Natural killer cell treated with Interleukin-12 subunit alpha and Interleukin-12 subunit beta and Interleukin-15 and Interleukin-18, amount 100 ng/mL, for 72 hours (primary cell): ENCODE measurements at places on chromosomes 5 and 9. TPM values are rescaled to one million over a fixed set of nuclear protein-coding genes. Genes with fewer than 3 reads are reported as not detected.

Gene TMEM171
- 0.62 TPM for total RNA-seq

Gene TRIM36
- total RNA-seq = 0.33 TPM

- no peak for DNase-seq
- H3K4me3 ChIP-seq = no peak overlapping the region
- no peak overlapping the region for H3K27ac ChIP-seq
- H3K27me3 ChIP-seq = peaks cover 8% of the 10 kb centered on the region
These were observed 52.9 kb downstream of the BARX1 start for GRCh38 chr9:93902051-93902779.

DNA sequence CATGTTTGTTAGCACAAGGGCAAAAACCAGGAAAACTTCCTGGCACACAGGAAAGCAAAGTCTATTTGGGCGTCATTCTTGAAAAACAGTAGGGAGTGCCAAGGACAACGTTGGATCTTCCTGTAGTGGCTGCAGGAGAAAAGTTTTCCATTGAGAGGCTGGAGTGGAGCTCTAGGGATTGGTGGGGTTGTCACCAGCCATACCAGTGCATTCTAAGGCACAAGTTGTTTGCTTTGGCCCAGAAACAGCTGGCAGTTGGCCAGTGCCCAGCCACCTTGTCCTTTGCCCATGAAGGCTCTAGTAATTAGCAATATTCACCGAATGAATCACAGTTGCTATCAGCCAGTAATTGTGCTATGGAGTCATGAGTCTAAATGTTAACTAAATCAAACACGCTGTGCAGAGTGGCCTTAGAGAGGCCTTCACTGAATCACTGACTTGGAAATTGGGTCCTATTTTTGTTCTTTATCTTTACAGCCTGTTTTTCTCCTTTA, 26.4 kb downstream of the TNFSF15 start:
- H3K27me3 ChIP-seq = peaks cover 12% of the 10 kb centered on the region
- H3K4me3 ChIP-seq = no peak overlapping the region
- H3K4me1 ChIP-seq = no peaks in the 10 kb centered on the region

GRCh38 chr5:3393920-3394597, 201.6 kb upstream of the IRX1 start:
- H3K36me3 ChIP-seq = peaks cover under 1% of the 10 kb centered on the region
- no peaks in the 10 kb centered on the region for H3K27me3 ChIP-seq
- H3K27ac ChIP-seq = no peak overlapping the region
- no peak for DNase-seq
- H3K4me1 ChIP-seq = no peaks in the 10 kb centered on the region

GRCh38 chr9:135787776-135788575, 86.0 kb downstream of the KCNT1 start:
- no peaks in the 10 kb centered on the region for H3K36me3 ChIP-seq
- H3K4me3 ChIP-seq = no peak overlapping the region
- no peak overlapping the region for H3K27ac ChIP-seq
- H3K4me1 ChIP-seq = no peaks in the 10 kb centered on the region
- H3K27me3 ChIP-seq = no peaks in the 10 kb centered on the region

Gene ELL2
- 200 TPM for total RNA-seq

Gene LIFR
- total RNA-seq = not detected

DNA sequence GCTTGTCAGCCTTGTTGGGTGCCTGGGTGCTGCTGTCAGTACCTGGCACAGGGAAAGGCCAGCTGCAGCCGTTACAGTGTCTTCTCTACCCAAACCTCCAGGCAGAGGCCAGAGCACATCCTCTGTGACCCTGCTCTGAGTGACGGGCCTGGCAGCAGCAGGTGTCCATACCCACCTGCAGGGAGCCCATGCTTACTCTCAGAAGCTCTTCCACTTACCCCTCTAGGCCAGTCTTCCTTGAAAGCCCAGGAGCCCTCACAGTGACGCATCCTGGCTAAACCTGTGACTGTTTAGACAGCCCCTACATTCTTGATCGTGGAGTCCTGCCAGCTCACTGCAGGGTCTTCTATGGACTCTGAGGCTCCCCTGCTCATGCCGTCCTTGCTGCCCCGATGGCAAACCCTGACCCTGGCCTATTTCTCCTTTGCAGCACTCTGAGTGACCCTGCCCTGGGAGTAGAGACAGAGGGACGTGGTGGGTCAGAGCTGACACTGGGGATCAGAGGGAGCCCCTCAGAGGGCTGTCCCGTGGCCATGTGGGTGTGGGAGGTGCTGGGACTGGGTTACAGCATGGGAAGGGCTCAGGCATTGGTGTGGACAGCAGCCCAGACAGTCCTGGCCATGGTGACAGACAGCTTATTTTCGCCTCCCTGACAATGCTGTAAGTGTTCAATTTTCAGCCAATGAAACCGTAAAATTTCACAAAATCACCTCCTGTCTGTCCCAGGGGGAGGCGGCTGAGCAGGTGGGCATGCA, 67.6 kb upstream of the RNF130 start:
- DNase-seq = peak; percentile 54
- H3K27ac ChIP-seq = peak overlapping the region; percentile 34
- no peaks in the 10 kb centered on the region for H3K36me3 ChIP-seq
- H3K27me3 ChIP-seq = peaks cover 5% of the 10 kb centered on the region
- H3K4me3 ChIP-seq = no peak overlapping the region

- no peak overlapping the region for H3K27ac ChIP-seq
- H3K4me3 ChIP-seq = no peak overlapping the region
- no peaks in the 10 kb centered on the region for H3K27me3 ChIP-seq
- no peaks in the 10 kb centered on the region for H3K36me3 ChIP-seq
- no peaks in the 10 kb centered on the region for H3K4me1 ChIP-seq
These were observed 1865.3 kb upstream of the ACO1 start for GRCh38 chr9:30519166-30519565.
